Aorta (tissue), 5 donors: ENCODE measurements at places on chromosomes 4 and X. TPM values are rescaled to one million over a fixed set of nuclear protein-coding genes. Genes with fewer than 3 reads are reported as not detected.

DNA sequence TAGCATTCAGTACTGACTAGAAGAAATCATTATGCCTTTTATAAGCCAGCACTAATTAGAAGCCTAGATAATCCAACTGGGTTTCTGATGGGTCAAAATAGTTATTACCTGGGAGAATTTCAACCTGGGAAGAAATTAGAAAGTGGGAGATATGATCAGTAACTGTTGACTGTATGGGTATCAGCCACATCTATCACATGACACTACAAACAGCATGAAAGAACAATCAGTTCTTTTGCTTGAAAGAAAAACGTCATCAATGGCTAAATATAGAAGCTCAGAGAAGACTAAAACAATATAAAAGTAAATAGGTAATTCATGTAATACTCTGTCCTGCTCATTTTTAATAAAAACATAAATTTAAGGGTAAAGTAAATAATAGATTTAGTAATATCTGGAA is 145.1 kb downstream of the CAMK2D start:
- no peak for DNase-seq
- H3K4me1 ChIP-seq, result no peaks in the 10 kb centered on the region
- no peak overlapping the region for H3K4me3 ChIP-seq
- H3K27ac ChIP-seq, result no peak overlapping the region
- no peaks in the 10 kb centered on the region for H3K27me3 ChIP-seq

DNA sequence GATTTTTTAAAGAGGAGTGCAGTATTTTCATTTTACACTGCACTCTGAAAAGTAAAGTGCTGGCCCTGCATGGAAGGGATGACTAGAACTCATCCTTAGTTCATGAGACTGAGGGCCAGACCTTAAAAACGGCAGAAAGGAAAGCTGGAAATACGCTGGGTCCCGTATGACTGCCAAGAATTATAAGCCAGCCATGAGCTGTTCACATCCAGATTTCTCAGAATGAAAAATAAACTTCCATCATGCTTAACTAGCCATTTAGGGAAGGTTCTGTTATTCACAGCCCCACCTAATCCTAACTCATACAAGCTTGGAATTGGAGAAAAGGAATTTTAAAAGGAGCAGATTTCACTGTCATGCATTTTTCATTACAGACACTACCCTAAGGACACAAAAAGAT is 894.4 kb downstream of the FAT4 start:
- H3K27ac ChIP-seq, result no peak overlapping the region
- no peak overlapping the region for H3K4me3 ChIP-seq
- no peaks in the 10 kb centered on the region for H3K27me3 ChIP-seq
- DNase-seq, result no peak
- no peaks in the 10 kb centered on the region for H3K4me1 ChIP-seq
- no peaks in the 10 kb centered on the region for H3K36me3 ChIP-seq

DNA sequence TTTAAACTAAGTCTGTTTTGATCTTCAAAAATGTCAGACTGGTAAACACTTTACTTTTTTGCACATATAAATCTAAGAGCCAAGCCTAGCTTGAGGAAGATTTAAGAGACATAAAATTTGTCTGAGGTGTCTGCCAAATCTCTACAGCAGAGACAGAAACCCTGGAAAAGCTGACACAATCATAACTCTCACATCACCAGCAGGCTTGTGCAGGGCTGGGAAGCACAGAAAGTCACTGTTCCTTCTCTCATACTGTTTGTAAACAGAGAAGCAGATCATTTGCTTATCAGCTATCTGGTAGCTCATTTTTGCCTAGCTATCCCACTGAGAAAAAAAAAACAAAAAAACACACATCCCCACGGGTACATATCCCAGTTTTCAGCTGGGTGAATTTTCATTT is 7.0 kb downstream of the ENOX2 start:
- H3K36me3 ChIP-seq, result no peaks in the 10 kb centered on the region
- no peak for DNase-seq
- H3K27me3 ChIP-seq, result no peaks in the 10 kb centered on the region
- peaks cover 2% of the 10 kb centered on the region for H3K4me1 ChIP-seq
- H3K4me3 ChIP-seq, result no peak overlapping the region

DNA sequence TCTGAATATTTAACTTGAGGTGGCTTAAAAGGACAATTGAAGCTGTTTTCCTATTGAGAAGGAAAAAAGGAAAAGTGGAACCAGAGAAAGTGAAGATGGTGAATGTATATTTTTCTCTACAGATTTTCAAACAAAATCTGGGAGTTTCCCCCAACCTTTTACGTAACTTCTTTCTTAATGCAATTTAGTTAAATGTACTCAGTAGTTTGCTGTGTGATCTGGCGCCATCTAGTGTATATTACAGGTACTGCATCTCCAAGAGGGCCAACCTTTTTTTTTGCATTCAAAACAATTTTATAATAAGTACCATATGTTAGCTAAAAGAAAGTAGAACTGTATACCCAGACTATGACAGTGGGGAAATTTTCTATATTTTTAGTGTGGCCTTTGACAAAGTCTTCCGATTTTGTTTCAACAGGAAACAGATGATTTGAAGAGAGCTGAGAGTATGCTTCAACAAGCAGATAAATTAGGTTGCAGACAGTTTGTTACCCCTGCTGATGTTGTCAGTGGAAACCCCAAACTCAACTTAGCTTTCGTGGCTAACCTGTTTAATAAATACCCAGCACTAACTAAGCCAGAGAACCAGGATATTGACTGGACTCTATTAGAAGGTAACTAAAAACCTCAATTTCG is 82.0 kb downstream of the PLS3 start:
- DNase-seq, result no peak
- no peaks in the 10 kb centered on the region for H3K4me1 ChIP-seq
- H3K4me3 ChIP-seq, result no peak overlapping the region
- H3K27me3 ChIP-seq, result no peaks in the 10 kb centered on the region

DNA sequence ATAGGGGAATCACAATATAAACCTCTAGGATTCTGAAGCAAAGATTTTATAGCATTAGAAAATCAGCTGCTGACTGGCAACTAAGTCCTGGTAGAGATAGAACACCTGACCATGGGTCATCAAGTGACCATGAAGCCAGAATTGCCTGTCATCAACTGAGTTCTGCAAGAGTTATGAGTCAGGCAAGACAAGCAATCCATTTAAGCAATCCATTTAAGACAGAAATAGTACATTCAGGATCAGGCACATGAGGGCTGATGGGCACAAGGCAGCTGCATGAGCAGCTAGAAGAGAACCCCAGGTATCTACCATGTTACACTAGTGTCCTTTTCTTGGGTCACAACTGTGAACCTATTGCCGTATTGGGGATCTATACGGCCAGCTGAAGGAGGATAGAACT is 98.9 kb downstream of the SPRY1 start:
- H3K4me3 ChIP-seq, result no peak overlapping the region
- no peaks in the 10 kb centered on the region for H3K4me1 ChIP-seq
- DNase-seq, result no peak
- no peak overlapping the region for H3K27ac ChIP-seq
- H3K36me3 ChIP-seq, result no peaks in the 10 kb centered on the region

GRCh38 chrX:20378233-20378920 is 111.7 kb upstream of the RPS6KA3 start:
- no peaks in the 10 kb centered on the region for H3K36me3 ChIP-seq
- no peaks in the 10 kb centered on the region for H3K27me3 ChIP-seq
- no peak overlapping the region for H3K4me3 ChIP-seq
- no peak for DNase-seq
- no peaks in the 10 kb centered on the region for H3K4me1 ChIP-seq
- no peak overlapping the region for H3K27ac ChIP-seq

DNA sequence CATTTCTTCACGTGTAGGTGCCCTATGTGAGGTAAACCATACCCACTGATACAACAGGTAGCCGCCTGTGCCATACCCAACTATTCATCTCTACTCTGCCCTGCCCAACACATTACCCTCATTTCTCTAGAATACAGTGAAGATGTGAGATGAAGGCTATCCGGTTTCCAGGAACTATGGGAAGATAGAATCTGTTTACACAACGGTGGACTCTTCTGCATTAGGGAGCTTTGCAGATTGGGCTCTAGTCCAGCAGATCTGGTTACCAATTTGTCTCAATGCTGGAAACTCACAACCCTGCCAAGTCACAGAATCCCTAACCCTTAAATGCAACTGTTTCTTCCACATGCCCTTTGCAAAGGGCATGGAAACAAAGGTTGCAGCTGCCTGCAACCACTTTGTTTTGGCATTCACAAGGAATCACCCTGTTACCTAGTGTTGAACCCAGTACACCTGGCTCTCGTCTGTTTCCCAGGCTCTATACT is 6.4 kb upstream of the SLAIN2 start:
- H3K4me1 ChIP-seq, result no peaks in the 10 kb centered on the region
- H3K36me3 ChIP-seq, result no peaks in the 10 kb centered on the region
- no peak overlapping the region for H3K4me3 ChIP-seq
- H3K27me3 ChIP-seq, result no peaks in the 10 kb centered on the region

FRMD7 gene
- total RNA-seq, result not detected

RPS6KA6 gene
- total RNA-seq, result 10.6 TPM

CHST7 gene
- total RNA-seq, result 8.5 TPM

VSIG1 gene
- total RNA-seq, result not detected
